OCI-M1 (cell line): ENCODE measurements at places on chromosomes 7 and 10.

DNA sequence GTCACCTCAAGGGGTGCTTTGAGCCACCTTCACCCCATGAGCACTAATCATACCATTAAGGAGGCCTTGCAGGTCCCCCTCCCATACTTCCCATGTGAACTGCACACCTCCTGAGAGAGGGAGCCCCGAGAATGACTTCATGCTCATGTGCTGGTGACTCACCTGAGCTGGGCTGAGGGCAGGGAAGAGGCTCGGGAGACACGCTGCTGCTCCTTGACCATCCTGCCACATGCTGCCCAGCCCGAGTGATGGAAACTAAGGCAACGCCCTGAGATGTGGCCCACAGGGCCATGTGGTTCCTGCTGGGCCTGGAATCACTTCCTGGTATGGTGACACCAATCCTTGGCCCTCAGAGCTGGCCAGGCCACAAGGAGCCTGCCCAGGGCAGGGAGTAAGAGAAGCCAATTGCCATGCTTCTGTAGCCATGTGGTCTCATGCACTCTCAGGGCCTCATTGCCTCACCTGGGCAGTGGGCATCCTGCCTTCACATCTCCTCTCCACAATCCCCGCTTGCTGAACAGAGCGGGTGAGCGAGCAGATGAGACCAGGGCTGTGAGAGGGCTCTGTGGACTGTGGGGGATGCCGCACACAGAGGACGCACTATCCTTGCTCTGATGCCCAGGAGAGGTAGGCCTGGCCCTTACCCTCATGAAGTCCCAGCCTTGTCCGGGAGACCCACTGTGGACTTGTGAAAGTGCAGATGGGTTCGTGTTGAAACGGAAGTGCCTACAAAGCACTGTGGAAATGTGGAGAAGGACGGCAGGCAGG, 18.3 kb upstream of the PPIF start:
- no peak for DNase-seq

DNA sequence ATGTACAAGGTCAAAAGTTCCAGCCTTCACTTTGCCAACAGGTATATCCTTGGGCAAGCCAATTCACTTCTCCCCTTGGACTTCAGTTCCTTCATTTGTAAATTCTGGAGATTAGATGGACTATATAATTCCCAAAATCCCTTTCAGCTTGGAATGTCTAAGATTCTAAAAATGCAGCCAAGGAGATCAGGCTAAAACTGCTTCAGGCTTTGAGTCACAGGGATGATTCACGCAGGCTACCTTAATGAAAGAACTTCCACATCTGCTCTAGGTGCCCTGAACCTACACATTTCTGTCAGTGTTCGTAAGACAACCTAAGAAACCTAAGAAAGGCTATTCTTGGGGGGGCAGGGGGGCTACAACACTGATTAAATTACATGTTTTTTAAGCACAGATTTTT, 7.1 kb downstream of the CPVL start:
- DNase-seq = no peak

DNA sequence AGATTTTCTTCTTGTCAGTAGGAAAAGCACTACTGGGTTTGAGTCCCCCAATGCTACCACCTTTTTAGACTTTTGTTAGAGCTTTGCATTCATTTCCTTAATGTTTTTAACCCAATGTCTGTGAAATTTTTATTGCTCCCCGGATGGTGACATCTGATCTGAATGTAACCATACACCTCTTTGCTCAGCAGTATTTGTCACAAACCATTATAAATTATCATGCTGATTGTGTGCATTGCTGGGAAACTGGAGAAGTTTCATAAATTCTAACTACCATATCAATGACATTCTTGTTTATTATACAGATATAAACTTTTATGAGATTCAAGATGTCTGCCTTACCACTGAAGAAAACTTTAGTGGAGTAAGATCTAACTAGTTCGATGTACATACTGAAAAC, 8.5 kb downstream of the NRP1 start:
- DNase-seq = no peak

GRCh38 chr10:73965890-73966768, 31.8 kb upstream of the VCL start:
- DNase-seq = no peak

GRCh38 chr7:45593121-45593541, 19.0 kb downstream of the ADCY1 start:
- DNase-seq = no peak

DNA sequence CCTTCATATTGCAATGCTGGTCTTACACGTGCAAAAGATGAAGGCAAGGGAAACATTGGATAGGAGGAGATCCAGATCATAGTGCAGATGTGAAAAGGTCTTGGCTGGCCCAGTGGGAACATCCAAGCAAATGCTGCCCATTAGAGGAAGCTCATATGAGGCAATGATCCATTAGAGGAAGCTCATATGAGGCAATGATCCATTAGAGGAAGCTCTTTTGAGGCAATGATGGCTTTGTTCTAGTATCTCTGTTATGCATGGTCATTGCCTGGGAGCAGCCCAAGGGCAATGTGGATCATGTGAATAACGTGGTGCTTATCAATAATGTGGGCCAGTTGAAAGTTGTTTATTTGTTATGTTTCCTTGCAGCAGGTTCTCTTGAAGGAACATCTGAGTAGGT, 37.8 kb downstream of the STEAP4 start:
- peak; percentile 71 for DNase-seq

DNA sequence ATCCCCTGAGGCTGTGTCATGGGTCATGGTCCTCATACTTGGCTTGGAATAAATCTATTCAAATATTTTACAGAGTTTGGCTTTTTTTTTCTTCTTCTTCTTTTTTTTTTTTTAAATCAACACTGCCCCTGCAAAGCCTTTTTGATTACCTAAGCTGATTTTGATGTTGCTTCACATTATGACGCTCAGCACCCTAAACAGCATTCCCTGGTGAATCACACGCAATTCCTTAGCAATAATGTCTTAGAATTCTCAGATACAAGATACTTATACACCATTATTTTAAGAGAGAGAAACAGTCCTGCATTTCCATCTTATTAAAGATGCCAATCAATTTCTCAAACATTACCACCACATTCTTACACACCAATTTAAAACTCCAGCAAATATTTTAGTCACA, 323.7 kb upstream of the IGFBP3 start:
- no peak for DNase-seq

DNA sequence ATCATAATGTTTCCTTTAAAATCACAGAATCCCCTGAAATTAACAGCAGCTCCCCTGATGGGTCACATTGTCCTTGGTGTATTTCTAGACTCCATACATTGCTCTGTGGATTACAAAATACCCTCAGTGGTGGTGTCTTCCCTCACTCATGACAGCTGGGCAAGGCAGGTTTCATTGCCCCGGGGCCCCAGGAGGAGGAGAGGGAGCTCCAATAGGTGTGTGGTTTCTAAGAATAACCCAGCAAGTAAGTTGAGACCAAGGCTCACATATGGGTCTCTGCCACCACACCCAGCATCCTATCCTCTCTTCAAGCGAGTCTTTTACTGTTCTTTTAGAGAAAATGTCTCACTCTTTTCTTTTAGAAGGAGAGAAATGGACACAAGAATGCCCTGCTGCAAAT, 63.6 kb downstream of the PKD1L1 start:
- no peak for DNase-seq
